ENCODE measurements at places on chromosomes 2 and 18. TPM values are rescaled to one million over a fixed set of nuclear protein-coding genes. Genes with fewer than 3 reads are reported as not detected.

Gene APOB
- total RNA-seq: not detected

DNA sequence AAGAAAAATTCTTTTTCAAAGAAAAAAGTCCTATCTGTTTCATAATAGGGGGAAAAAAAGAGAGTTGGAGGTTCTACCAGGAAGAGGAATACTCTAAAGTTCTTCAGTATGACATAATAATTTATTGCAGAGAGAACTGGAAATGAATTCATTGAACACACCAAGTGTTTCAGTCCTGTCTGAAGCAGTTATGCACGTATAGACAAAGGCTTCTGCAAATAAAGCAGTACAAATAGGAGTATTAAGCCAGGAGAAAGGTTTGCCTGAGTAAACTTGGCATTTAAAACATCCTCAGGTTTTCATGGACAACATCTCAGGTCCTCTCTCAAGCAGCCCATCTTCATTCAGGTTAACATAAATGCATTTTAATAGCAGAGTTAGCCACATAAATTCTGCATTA is 141.6 kb downstream of the CCDC148 start:
- DNase-seq: no peak

DNA sequence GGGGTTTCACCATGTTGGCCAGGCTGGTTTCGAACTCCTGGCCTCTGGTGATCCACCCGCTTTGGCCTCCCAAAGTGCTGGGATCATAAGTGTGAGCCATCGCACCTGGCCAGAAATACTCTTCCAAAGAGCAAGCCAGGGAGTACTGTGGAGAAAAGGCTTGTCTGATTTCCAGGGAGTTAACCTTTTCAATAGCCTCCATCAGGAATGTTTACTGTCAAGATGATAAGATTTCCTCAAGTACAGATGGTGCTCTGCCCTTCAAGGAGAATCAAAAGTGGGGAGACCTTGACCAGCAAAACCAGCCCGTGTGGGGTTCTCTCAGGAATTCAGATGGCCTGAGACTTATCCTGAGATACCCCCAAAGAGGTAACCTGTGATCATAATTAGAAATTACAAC is 237.2 kb downstream of the PRKCE start:
- no peak for DNase-seq

- DNase-seq: no peak
Observed at GRCh38 chr18:52824126-52824525, 484.1 kb downstream of the DCC start.
